CD4-positive, alpha-beta T cell treated with Interferon alpha-2 for 1 hour (primary cell): ENCODE measurements at places on chromosomes 2 and 18.

DNA sequence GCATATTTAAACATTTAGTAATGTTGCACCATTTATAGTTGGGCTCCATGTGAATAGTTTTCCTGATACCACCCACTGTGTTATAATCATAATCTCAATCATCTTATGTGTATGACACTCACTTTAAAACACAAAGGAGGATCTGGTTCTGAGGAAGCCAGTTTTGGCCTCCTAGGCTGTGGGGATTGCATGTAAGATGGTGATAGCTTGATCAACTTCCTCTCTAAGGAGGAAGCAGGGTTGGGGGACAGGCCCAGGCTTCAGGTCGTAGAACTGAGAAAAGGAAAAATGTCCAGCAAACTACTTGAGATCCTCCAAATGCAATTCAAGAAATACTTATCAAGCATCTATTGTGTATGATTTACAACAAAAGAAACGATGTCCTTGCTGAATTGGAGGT lies 4.9 kb upstream of the PPM1B start:
- DNase-seq: no peak

- DNase-seq: no peak
These were observed 68.9 kb upstream of the EFEMP1 start for GRCh38 chr2:55992455-55992854.

GRCh38 chr2:180728928-180729559 lies 251.4 kb upstream of the UBE2E3 start:
- no peak for DNase-seq

- no peak for DNase-seq
These were observed 46.6 kb upstream of the SCG2 start for GRCh38 chr2:223648755-223649154.

GRCh38 chr2:19802086-19802841 lies 99.5 kb downstream of the TTC32 start:
- DNase-seq: no peak

DNA sequence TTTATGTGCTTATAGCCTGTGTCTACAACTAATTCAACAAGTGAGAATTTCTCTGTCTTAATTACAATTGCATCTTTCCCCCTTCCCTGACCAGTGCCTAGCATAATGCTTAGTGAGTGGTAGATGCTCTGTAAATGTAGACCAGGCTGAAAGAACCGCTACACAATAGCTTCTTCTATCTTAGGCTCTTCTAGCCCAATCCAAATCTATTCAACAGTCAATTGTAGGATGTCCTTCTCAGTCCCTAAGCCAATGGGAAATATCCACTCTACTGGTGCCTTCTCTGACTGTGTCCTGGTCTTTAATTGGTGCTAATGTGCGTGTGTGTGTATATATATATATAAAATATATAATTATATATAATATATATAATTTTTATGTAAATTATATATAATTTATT lies 34.1 kb upstream of the GCC2 start:
- no peak for DNase-seq

- DNase-seq: no peak
These were observed 65.2 kb upstream of the SNTG2 start for GRCh38 chr2:885230-886071.

- no peak for DNase-seq
These were observed 45.4 kb upstream of the REG3G start for GRCh38 chr2:78980152-78980465.

DNA sequence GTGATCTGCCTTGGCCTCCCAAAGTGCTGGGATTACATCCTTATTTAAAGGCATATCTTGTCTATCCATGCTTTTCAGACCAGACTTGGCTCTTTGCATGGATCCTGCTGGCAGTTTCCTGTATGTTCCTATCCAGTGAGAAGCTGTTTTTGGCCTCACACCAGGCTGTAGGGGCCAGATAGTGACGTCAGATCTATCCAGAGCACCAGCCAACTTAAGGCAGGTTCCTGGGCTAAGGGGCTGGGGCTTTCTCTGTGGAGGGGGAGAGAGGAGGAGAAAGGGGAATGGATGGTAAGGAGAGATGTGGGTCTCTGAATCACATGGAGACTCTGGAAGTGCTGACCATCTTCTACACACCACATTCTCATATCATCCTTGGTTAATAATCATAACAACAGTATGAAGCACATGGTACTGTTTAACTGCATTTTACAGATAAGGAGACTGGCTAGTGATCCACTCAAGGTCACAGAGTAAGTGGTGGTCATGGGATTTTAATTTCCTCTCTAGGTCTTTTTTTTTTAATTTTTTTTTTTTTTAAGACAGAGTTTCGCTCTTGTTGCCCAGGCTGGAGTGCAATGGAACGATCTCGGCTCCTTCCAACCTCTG lies 2.0 kb upstream of the FAM117B start:
- no peak for DNase-seq

DNA sequence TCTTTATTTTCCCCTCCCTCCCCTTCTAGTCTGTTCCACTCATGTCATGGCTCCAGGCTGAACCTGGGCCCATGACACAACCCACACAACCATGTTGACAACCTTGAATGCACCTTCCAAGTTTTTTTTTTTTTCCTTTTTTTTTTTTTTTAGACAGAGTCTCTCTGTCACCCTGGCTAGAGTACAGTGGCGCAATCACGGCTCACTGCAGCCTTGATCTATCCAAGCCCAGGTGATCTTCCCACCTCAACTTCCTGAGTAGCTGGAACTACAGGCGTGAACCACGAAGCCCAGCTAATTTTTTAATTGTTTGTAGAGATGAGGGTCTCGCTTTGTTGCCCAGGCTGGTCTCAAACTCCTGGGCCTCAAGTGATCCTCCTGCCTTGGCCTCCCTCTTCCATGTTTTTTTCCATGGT lies 21.9 kb upstream of the ROCK2 start:
- DNase-seq: no peak

DNA sequence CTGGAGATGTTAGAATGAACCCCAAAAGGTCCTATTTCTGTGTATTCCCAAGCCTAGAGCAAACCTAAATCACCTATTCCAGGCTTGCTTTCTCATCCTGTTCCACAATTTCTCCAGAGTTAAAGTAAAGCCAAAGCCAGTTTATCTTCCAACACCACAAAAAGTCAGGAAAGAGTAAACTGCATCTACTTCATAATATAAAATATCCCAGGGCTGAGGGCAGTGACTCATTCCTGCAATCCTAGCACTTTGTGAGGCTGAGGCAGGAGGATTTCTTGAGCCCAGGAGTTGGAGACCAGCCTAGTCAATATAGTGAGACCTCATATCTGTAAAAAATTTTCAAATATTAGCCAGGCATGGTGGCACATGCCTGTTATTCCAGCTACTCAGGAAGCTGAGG lies 241.4 kb downstream of the CDH20 start:
- DNase-seq: no peak

- DNase-seq: no peak
These were observed 385.9 kb upstream of the RND3 start for GRCh38 chr2:150873396-150873772.

GRCh38 chr2:46411245-46411641 lies 68.1 kb upstream of the TMEM247 start:
- no peak for DNase-seq

DNA sequence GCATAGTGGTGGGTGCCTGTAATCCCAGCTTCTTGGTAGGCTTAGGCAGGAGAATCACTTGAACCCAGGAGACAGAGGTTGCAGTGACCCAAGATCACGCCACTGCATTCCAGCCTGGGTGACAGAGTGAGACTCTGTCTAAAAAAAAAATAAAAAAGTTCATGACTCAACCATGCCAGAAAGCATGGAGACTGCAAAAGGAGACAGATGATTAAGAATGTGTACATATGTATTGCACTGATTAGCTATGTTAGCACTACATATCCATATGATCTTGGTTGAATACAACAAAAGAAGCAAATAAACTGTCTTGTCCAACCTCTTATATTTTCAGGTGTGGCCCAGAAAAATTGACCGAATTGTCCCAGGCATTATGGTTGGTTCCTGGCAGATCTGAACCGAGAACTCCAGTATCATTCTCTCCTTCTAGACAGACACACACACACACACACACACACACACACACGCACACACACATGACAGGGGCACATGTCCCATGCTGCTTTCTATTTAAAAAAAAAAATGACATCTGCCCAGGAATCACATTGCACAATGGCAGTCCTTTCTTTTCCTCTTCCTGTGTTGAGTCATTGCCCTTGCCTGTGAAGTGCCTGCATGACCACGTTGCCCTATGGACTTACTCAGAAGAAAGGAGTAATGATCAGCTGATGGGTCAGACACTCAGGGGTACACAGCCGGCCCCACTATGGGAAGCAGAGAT lies 65.6 kb downstream of the MYCN start:
- DNase-seq: no peak

- no peak for DNase-seq
These were observed 58.9 kb downstream of the TGIF1 start for GRCh38 chr18:3508576-3509549.

DNA sequence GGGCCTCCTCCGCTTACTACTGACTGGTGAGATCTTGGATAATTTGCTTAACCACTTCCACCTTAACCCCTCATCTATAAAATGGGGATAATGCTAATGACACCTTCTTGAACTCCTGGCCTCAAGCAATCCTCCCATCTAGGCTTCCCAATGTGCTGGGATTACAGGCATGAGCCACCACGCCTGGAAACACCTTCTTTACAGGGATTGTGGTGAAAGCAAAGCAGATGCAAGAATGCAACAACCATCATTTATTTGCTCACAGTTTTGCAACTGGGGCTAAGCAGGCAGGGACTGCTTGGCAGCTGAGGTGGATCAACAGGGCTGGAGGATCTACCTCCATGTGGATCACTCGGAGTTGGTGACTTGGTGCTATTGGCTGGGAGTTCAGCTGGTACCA lies 76.2 kb upstream of the ZNF532 start:
- no peak for DNase-seq

DNA sequence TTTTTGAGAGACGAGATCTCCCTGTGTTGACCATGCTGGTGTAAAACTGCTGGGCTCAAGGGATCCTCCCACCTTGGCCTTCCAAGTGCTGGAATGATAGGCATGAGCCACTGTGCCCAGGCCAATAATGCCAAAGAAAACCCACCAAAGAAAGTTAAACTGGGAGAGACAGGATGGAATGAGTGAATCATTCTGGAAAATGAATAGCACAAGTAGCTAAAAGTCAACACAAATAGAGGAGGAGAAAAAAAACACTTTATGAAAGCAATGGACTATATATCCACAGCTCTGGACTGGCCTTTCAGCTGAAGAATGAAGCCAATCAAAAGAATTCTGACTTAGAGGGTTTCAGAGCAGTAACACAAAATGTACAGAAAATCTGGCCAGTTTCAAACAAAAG lies 23.9 kb downstream of the IAH1 start:
- no peak for DNase-seq

DNA sequence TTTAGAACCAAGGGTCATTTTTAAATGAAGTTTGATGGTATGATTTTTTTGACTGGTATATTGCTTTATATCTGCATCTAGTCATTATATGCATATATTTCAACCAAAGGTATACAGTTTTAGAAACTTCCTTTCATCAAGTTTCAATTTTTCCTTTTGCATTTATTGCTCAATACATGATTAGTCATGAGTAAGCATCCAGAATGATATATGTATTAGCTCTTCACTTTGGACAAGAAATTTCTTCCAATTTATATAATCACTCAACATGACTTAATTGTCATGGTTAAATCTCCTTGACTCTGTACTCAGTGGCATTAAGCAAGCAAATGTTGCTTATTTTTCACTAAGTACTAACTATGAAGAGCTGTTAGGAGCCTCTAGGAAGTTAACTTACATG lies 123.6 kb downstream of the PLCL1 start:
- DNase-seq: no peak

GRCh38 chr2:71452565-71452964 lies 796 bp upstream of the DYSF start:
- DNase-seq: peak; percentile 8

DNA sequence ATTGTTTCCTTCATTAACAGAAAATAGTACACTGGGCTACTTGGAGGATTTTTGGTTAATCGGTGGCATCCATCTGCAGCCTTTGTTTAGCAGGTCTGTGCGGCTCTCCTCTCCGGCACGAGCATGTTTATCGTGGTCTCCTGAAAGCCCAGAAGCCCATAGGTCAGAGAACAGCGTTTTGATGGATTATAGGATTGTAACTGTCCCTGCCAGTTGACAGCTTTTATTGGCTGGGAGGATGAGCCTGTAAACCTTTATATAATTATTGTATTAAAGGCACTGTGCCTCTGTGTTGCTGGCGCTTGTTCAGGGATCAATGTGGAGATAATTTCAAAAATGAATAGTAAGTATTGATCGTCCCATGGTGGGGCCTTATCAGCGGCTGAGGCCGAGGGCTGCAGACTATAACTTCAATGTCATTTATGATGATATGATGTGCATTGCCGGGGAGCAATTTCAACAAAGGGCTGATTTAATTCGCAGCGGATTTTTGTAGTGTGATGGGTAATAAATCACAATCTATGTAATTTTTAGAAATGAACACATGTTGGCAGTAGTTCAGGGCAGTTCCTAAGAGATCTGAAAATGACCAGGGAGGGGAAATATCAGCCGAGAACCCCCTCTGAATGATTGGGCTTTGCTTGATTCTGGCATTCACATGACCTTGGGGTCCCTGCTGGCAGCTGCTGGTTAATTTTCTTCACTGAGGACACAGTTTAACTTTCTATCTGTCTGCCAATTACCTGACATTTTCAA lies 736.1 kb downstream of the GALR1 start:
- DNase-seq: no peak

DNA sequence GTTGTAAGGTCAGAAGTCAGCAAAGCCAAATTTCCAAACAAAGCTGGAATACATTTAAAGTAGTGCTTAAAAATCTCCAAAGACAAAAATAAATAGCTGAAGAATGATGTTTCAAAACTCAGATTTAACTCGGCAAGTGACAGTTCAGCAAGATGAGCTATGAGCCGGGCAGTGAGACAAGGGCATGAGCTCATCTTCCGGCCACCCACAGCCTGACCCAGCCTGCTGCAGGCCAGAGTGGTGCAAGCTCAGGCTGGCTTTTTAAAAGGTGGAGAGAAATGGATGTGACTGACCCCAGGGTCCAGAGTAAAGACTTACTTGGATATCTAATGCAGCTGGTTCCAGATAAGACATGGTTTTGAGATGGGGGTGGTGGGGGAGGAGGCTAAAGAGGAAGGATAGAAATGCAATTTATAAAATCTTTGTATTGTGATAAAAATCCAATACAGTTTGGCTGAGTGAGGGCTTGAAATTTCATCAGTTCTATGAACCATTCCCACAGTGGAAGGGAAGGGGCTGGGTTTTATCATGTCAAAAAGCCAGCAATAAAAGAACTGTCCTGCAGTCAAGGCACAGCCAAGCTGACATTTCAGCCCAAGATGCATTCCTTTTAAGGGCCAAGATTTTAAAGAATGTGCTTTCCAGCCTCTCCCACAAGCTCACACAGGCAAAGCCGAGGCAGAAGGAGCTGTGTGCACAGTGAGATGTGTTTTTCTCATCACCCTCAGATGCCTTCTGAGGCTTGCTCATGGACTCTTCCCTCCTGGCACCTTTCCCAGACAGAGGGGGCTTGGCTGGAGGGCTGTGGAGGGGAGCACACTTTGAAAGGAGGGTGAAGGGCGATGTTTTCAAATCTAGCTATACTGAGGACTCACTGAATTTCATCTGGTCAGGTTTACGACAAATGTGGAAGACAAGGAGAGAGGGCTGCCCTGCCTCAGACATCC lies 97.9 kb upstream of the KLHL29 start:
- DNase-seq: no peak
